ENCODE measurements at places on chromosomes 2 and 18.

- DNase-seq: no peak
These were observed 13.6 kb upstream of the ZSCAN30 start for GRCh38 chr18:35303610-35304009.

GRCh38 chr2:196336207-196336606 lies 164.8 kb upstream of the STK17B start:
- no peak for DNase-seq

DNA sequence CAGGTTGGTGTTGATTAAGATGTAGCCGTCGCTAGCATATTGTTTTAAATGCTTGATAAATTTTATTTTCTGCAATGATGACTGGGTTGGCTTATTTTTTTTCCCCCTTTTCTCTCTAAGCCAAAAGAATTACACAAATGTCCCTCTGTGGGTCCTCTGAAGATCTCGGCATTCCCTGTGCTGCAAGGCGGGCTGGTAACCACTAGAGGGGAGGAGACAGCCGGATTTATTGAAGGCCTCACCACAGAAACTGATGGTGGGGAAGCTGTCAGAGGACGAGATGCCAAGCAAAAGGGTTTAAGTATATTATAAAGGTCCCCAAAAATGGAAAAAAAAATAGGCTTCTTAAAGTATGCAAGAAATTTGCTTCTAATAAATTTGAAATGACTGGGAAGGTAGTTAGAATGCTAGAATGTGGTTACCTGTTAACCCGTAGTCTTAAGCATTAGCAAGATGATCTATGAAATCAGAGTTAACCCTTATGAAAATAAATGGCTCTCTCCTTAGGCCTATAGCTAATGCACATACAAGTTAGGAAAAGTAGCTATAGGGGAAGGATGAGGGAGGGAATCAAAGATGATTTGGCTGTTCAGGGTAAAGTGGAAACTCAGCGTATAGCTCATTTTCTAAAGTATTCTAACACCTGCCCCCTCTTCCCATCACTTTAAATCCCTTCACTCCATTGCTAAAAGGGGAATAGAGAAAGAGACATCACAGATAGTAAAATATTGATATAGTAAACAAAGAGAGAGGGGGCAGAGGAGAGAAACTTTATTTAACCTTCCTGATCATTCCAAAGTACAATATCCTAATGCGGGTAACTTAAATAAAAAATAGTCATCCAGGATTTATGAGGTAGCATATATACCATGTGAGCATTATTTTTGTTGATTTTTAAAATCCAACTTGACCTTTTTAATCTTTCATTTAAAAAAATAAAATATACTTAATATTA lies 894.5 kb upstream of the POU3F3 start:
- no peak for DNase-seq

- no peak for DNase-seq
These were observed 39.9 kb downstream of the NGEF start for GRCh38 chr2:232973011-232973735.

- no peak for DNase-seq
These were observed 238.8 kb downstream of the PTPRM start for GRCh38 chr18:7805880-7806279.

DNA sequence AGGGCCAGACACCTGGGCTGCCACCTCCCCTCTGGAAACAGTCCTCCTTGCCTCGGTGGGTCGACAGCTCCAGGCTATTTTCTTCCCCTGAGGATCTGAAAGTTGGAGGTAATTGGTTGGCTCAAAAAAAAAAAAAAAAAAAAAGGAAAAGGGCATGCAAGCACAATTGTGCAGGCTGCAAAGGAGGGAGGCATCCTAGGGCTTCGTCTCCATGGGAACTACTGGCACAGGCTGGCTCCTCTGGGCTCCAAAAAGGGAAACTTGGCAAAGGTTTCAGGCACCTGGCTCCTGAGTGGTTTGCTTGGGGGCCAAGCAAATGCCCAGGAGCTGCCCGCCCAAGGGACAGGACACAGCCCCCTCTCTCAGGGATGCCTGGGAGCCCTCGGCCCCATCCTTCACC lies 1.1 kb upstream of the KCNIP3 start:
- no peak for DNase-seq

DNA sequence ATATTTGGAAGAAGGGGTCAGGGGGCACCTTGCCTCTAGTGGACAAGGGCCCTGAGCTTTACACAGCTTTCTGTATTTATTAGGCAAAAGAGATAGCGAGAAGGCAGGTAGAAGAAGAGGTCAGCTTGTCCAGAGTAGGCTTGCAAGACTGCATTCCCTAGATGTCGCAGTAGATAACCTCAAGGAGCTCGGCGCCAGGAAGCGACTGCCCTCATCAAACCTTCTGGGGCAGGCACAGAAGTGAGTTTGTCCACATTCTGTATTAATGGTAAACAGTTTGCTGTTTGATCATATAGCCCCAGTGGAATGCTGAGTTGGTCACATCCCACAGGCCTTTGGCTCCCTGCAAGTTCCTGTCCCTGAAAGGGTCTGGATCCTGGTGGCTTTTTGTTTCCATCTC lies 7.0 kb downstream of the CHCHD5 start:
- no peak for DNase-seq

GRCh38 chr2:119218478-119219064 lies 5.1 kb upstream of the STEAP3 start:
- DNase-seq: no peak

GRCh38 chr2:129565551-129566109 lies 413.8 kb upstream of the RAB6C start:
- no peak for DNase-seq

GRCh38 chr2:105329197-105329554 lies 359 bp downstream of the TGFBRAP1 start:
- DNase-seq: no peak

DNA sequence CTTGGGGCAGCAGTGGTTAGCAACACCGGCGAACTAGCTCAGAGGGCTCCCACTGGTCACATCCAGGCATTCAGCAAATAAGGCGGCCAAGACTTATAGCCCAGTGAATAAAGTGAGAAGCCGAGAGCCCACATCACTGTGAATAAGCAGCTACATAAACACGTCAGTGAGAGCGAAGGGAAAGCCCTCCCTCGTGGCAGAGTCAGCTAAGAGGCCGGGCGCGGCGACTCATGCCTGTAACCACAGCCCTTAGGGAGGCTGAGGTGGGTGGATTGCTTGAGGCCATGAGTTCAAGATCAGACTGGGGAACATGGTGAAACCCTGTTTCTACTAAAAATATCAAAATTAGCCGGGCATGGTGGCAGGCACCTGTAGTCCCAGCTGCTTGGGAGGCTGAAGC lies 5.2 kb downstream of the D2HGDH start:
- no peak for DNase-seq

- no peak for DNase-seq
These were observed 36.0 kb upstream of the FZD5 start for GRCh38 chr2:207805566-207806226.

DNA sequence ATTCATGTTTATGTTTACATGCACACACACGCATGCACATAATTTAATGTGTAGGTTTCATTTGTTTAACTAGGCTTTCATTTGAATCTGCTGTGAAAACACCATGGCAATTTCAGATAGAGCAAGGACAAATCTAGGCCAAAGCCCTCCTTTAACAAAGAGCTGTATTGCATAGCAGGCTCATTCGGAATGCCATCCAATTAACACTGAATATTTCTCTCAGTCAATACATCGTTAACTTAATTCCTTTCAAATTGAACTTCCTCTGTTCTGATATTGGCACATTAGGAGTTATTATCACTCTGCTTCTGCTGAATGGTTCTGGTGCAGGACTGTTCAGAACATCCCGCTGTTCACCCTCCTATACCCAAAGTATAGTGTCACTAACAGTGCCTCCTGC lies 435.1 kb upstream of the CDH20 start:
- no peak for DNase-seq

- DNase-seq: no peak
These were observed 87.9 kb upstream of the ATG16L1 start for GRCh38 chr2:233163486-233164103.

GRCh38 chr2:165529130-165529529 lies 59.6 kb downstream of the CSRNP3 start:
- no peak for DNase-seq

DNA sequence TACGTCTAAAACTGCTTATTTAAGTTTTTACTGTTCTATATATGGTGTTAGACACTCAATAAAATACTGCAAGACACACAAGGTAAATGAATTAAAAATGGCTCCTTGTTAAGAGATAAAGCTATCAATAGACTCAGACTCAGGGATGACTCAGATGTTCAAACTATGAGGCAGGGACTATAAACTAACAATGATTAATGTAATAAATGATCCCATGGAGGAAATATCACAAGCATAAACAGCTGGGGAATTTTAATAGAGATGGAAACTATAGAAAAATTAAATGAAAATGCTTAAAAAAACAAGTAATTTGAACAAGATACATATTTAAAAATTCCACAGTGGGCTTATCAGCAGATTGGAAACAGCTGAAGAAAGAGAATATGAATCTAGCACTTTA lies 650.8 kb downstream of the DCDC2C start:
- DNase-seq: no peak

DNA sequence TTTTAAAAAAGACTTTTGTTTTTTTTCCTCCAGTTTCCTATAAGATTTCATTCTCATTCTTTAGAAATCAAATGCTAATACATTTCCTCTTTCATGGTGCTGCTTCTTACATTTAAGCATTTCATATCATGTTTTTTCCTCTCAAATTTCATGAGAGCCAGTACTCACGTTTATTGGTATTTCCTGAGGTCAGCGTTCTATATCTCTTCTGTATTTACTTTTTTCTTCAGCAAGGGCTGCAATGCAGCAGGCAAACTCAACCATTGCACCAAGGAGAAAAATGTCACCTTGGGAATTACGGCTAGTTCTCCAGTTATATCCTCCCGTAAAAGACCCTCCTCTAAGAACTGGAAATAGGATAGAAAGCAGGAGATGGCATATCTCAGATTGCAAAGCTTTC lies 32.4 kb downstream of the UPP2 start:
- no peak for DNase-seq

- no peak for DNase-seq
These were observed 65.3 kb upstream of the WIPF1 start for GRCh38 chr2:174662859-174663258.

DNA sequence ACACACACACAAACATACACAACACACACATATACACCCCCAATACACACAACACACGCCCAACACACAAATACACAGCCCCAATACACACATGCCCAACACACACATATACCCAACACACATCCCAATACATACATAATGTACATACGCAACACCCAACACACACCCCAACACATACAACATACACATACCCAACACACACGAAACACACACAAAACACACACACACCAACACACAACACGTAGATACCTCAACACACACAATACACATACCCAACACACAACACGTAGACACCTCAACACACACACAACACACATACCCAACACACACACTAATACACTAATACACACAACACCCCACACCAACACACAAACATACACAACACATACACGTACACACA lies 8.9 kb upstream of the STK25 start:
- DNase-seq: no peak

DNA sequence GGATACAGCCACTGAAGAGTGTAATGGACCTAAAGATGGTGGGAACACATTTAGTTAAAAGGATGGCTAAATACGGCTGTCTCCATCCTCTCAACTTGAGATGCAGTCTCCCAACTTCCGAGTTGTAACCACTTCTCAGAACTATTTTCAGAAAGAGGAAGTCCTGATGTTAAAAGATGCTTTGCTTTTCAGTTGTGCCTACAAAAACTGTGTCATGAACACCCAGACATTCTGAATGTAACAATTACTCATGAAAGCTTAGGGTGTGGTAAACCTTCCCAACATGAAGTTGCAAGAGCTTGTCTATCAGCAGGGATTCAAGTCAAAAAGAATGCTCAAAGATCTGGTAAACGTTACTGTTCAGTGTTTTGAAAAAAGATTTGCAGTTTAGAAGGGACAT lies 147.9 kb downstream of the DOCK10 start:
- DNase-seq: no peak

- DNase-seq: no peak
These were observed 359.5 kb upstream of the FAM98A start for GRCh38 chr2:33958591-33958990.

DNA sequence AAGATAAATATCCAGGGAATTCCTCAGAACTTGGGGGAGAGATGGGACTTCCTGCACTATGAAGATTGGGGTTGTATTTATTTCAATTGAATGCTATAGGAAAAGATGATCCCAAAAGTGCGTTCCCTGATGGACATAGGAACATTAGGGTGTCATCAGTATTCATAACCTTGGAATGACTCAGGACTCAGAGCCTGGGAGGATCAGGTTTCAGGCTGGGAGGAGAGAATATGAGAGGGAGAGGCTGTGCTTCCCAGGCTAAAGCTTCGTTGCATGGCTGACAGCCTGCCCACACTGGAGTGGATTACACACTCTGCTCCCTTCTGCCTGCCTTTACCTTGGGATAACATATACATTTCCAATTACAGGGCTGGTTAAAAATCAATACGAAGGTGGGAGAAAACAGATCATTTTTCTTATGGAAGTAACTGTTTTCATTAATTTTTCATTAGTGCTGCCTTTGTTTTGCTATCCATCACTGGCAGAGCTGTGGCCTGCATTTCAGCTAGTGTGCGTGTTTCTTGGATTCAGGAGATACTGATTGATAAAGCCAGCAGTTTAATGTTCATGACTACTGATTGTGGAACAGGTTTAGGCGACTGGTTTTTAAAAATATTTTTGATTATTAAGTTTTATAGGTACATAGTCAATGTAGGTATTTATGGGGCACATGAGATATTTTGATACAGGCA lies 118.7 kb downstream of the KCTD1 start:
- no peak for DNase-seq

DNA sequence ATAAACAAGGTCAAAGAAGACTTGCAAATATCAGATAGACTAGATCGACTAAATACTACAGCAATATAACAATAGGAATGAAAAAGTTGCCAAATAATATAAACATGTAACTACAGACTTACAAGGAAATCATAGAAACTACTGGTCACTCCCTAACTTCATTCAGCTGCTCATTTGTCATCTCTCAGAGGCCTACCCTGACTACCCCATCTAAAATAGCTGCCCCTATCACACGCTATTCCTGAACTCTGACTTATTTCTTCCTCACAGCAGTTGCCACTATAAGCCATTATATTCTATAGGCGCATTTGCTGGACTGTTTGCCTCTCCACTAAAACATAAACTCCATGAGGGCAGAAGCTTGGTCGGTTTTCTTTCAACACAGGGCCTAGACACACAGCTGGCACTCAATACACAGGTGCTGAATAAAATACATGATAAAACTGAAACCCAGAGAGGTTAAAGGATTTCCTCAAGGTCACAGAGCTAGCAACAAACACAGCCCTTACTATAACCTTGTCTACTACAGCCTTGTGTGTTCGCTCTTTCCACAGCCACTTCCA lies 1.8 kb downstream of the STRN start:
- DNase-seq: no peak

GRCh38 chr2:152353364-152353763 lies 18.4 kb downstream of the FMNL2 start:
- no peak for DNase-seq

- no peak for DNase-seq
These were observed 39.2 kb downstream of the FBXO15 start for GRCh38 chr18:74108460-74108859.

Measured in NCI-H187 treated with DMSO at 0.1 percent for 48 hours (cell line).